EL (cell line): ENCODE measurements at places on chromosomes 1 and 21.

GRCh38 chr1:15027515-15027986, 126.0 kb upstream of the TMEM51 start:
- peak; percentile 68 for DNase-seq

DNA sequence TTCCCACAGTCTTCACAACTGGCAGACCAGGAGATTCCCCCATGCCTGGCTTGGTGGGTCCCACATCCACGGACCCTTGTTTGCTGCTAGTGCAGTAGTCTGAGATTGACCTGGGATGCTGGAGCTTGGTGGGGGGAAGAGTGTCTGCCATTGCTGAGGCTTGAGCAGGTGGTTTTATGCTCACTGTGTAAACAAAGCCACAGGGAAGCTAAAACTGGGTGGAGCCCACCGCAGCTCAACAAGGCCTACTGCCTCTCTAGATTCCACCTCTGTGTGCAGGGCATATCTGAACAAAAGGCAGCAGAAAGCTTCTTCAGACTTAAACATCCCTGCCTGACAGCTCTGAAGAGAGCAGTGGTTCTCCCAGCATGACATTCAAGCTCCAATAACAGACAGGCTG, 177.3 kb upstream of the ETV3 start:
- DNase-seq, result no peak

GRCh38 chr1:172717722-172718465, 59.0 kb downstream of the FASLG start:
- no peak for DNase-seq

DNA sequence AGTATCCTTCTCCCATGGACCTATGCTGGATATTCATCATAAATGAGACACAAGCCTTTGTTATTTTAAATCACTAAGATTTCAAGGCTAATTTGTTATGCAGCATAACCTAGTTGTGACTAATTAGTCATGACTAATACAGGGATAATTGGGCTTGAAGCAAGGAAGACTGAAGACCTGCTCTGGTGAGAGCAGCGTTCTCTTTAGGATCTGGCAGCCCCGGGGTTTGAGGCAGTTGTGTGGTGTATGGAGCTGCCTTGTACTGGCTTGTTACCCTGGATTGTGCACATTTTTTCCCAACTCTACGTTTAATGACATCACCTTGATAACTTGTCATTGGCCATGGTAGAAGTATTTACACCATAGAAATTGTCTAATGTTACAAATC, 25.7 kb upstream of the SPAG17 start:
- no peak for DNase-seq
